ENCODE measurements at places on chromosomes 7 and 10.

- no peak for DNase-seq
Measured at GRCh38 chr10:80462981-80463741, 9.1 kb downstream of the TSPAN14 start.

- DNase-seq, result no peak
Measured at GRCh38 chr10:127117125-127117524, 79.3 kb downstream of the INSYN2A start.

DNA sequence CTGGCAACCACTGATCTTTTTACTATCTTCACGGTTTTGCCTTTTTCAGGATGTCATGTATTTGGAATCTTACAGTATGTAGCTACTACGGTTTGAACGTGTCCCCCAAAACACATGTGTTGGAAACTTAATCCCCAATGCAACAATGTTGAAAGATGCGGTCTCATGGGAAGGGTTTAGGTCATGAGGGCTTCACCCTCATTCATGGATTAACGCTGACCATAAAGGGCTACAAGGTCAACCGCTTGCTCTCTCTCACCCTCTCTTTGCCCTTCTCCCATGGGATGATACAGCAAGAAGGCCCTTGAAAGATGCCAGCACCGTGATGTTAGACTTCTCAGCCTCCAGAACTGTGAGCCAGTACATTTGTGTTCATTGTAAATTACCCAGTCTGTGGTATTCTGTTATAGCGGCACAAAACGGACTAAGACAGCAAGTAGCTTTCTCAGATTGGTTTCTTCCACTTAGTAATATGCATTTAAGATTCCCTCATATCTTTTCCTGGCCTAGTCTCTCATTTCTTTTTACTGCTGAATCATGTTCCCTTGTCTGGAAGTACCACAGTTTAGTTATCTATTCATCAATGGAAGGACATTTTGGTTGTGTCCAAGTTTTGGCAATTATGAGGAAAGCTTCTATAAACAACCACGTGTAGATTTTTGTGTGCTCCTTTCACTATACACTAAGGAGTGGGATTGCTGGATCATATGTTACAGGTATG is 3.0 kb upstream of the CRYGN start:
- no peak for DNase-seq

DNA sequence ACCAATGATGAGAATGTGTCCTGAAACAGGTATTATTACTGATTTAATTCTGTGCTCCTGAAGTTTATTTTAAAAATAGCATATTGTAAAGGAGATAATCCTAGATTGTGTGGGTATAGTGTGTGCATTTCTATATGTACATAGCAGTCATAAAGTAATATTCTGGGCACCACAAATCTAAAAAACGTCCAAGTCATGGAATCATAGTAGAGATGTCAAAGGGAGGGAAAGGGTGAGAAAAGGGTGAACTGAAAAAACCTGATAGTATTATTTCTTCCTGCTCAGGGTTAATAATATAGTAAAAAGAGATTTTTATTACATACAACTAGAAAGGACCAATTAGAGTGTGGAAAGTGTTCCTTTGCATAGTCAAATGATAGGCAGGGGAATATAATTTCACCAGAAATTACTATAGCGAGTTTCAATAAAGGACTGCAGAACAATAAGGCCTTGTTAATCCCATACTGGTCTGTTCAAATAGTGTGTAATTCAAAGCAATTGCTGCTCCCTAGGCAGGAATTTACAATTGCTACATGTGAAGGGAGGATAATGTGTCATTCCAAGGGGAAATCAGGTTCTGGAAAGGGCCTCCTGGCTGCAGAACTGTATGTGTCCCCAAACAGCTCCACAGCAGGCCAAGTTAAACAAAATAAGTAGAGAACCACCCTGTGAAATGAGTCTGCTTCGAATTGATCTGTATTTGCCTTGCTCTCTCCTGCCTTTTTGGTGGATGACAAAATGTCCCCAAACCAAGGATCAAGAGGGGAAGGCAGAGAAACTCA is 42.5 kb upstream of the KMT2E start:
- DNase-seq, result no peak

GRCh38 chr7:3558400-3558799 is 257.3 kb downstream of the SDK1 start:
- no peak for DNase-seq
